ENCODE measurements at places on chromosomes 5 and 9.

DNA sequence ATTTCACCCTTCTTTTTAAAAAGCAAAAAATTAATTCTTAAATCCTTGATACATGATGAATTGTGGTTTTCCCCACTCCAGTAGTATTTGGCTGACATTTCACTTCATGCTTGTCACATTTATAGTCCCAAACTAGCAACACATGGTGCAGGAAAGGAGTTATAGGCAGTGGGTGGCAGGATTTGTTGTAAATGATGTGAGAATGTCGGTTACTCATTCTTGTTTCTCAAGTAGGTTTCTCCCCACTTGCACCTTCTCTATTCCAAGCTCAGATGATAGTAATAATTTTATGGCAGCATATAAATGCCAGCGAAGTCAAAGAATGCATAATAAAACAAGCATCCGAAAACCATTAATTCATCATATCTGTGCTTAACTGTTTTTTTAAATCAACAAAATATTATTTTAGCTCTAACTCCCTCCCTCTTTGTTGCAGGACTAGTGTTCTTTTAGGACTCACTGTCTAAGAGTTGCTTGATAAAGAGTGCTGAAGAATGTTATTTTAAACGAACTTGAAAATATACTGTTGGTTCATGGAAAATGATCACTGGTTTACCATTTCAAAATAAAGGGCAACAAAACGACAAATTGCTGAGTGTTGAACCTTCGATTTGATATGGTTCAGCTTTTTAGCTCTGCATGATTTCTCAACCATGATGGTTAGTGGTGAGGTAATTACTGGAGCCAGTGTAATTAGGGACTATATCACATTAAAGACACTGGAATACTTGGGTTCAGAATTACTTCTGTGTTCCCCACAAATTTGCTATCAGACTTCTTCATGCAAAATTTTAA is 88.1 kb upstream of the ADAMTSL1 start:
- DNase-seq, result no peak

- DNase-seq, result no peak
These were observed 76.3 kb upstream of the TNC start for GRCh38 chr9:115194216-115194615.

GRCh38 chr5:133944263-133945185 is 23.9 kb downstream of the C5orf15 start:
- no peak for DNase-seq

DNA sequence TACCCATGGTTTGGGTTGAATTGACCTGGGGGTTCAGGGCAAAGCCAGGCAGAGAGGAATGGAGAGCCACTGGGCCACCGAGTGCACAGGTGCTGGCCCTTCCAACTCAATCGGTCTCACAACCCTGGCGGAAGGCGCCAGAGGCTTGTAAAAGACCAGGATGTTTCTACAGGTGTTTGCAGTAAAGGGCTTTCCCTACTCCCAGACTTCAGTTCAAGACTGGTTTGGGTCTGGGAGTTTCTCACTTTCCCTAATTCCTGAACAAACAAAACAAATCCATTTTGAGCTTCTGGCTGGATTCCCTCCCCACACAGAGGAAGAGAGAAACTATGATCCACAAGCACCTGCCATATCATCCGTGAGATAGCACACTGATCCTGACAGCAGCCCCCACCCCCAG is 125.2 kb upstream of the KLF4 start:
- DNase-seq, result no peak

DNA sequence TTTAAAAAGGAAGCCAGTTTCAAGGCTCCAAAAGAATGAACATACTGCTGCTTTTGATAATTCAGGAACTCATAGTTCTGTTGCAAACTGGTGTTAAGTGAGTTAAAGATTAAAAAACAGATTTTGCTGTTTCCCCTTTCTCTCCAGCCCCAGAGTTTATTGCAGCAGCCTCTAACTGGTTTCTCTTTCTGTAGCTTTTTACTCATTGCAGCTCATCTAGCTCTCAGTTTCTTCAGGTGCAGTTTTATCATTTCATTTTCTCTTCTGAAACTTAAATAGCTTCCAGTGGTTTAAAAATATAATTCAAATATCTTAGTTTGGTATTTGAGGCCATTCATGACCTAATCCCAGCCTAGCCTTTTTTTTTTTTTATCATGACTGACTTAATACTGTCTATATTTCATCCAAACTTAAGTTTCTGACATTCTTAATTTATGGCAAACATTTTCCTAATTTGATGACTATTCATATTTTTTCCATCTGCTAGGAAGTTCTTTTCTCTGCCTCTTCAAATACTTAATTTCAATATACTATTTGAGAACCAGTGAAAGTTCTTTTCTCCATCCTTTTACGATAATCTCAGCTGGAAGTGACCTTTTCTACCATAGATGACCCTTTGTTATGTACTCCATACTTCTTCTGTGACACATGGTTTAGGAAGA is 252.7 kb upstream of the GRIA1 start:
- no peak for DNase-seq

- DNase-seq, result no peak
These were observed 250.3 kb downstream of the TMEM232 start for GRCh38 chr5:110476164-110476563.

GRCh38 chr9:5596173-5596572 is 32.7 kb upstream of the RIC1 start:
- DNase-seq, result peak; percentile 53

DNA sequence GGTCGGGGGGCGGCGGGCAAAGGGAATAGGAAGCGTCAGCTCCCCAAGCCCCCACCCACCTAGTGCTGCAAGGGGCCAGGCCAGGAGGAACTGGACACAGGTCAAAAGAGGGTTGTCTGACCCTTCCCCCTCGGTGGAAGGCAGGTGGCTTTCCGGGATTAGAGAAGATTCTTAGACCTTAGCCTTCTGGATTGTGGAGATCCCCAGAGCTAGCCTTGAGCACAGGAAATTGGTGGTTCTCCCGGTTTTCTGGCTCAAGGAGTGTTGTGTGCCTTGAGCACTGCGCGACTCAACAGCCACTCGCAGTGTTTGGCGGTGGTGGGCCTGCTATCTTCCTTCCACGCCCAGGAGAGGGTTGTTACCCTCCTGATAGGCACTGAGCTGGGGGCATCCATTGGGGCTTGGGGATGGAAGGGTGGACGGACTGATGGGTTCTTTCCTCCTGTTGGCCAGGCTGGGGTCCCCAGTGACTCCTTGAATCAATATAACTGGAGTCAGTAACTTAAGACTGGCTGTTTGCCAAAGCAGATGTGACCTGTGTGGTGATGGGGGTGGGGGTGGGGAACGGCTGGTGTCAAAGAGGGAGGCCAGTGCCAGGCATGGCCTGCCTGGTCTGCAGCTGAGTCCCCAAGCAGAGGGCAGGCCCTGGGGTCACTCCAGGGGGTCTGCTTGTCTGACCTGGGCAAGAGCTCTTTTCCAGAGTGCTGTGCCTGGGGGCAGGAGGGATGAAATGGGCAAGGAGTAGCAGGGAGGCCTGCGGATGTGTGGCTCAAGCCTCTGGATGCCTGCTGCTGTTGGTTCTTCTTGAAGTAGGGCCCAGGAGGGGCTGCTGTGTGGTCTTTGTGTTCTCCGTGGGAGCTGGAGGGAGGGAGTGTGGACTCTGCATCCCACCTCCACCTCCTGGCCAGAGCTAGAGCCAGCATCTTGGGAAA is 2.1 kb downstream of the FGF18 start:
- DNase-seq, result no peak

- no peak for DNase-seq
These were observed 242.8 kb downstream of the PRR16 start for GRCh38 chr5:120706877-120707276.

DNA sequence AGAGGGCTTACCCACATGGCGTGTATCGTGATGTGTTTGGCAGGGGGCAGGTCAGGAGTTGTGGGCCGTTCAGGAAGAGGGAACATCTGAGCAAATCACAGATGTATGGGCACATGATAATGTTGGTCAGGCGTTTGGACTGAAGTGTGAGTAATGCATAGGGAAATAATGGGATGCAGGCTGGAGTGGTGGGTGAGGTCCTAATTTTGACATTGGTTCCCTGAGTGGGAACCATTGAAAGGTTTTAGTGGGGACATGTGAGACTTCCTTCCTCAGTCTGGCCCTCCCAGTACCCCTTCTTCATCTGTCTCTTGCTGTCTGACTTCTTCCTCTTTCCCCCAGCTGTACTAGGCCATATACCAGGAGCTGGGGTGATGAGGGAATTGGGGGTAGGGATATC is 7.6 kb downstream of the OTULIN start:
- DNase-seq, result no peak

GRCh38 chr9:4192450-4192849 is 107.4 kb downstream of the GLIS3 start:
- no peak for DNase-seq

GRCh38 chr9:5480919-5481318 is 29.4 kb upstream of the PDCD1LG2 start:
- no peak for DNase-seq

GRCh38 chr5:14292766-14293658 is 149.9 kb downstream of the TRIO start:
- no peak for DNase-seq

DNA sequence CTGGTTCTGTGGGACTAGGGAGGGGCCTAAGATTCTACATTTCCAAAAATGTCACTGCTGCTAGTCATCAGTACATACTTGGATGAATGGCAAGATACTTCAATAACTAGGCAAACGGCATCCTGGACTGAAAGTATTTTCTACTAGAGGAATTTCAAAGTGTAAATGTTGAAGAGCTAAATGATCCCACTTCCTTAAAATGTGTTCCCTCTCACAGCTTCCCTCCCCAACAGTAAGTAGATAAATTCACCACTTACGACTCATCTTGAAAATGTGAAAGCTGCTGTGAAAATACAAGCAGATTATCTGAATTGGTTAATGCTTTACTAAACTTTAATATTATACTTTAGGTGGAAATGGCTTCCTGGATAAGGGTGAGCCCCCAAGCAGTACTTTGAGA is 1571.5 kb upstream of the WWC1 start:
- no peak for DNase-seq

DNA sequence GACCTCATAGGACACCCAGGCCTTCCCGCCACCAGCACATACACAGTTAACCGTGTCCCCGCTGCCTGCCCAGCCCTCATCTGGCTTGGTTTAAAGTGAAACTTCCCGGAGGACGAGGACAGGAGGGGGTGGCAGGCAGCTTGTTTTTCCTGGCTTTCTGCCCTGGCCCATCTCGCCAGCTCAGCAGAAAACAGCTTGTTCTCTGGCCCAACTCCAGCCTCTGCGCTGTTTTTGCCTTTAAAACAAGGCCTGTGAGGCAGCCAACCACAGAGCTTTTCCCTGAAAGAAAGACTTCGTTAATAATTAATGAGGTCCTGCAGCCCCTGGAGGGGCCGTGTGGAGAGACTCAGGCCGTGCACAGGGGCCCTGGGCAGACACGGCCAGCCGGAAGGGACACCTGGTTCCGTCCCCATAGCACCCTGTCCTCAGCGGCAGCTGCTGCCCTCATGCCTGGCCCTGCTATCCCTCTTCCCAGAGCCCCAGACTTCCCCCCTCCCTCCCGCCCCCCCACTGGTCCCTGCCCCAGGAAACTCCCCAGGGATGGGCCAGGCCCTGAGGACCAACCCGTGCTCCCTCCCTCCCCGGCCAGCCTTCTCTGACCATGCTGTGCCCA is 108.7 kb downstream of the RXRA start:
- DNase-seq, result peak; percentile 96

- DNase-seq, result no peak
These were observed 387.6 kb downstream of the ELAVL2 start for GRCh38 chr9:23438299-23438907.

GRCh38 chr9:1005043-1005667 is 28.7 kb downstream of the DMRT3 start:
- DNase-seq, result no peak

- no peak for DNase-seq
These were observed at the start of gene SEPTIN8 for GRCh38 chr5:132777209-132778069. SEPTIN8 (minus strand) TSS chr5:132777239; CDS start chr5:132777137, 102 bp downstream.

- no peak for DNase-seq
These were observed 8.0 kb upstream of the SPATA31D1 start for GRCh38 chr9:81980568-81980967.

GRCh38 chr5:987761-988160 is 20.8 kb upstream of the NKD2 start:
- no peak for DNase-seq

Measured in renal cortex interstitium (tissue), 15 donors.